NT2/D1 (cell line): ENCODE measurements at places on chromosomes 5 and 9.

DNA sequence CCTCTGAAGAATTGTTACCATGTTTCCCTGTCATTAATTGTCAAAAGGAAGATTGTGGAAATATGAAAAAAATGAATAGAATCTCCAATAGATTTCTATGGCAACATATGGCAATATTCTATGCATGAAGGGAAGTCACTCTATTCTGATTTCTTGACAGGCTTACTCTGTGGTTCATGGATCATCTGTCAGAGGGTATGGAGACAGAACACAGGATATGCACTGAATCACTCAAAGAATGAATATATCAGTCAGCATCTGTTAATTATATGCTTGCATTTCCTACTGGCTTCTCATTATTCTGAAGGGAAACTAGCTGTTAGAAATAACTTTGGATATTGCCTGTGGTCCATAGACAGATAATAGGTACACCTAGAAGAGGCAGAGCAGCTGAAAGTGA is 918.9 kb downstream of the DTWD2 start:
- DNase-seq = no peak

DNA sequence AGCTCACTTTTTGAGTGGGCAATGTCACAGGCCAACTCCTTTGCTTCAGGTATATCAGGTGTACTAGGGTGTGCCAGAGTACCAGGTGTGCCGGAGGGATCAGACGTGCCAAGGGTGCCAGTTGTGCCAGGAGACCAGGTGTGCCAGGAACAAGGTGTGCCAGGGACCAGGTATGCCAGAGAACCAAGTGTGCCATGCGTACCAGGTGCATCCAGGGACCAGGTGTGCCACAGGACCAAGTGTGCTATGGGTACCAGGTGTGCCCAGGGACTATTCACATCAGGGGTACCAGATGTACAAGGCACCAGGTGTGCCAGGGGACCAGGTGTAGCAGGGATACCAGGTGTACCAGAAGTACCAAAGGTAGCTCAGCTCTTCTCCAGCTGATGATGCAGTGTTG is 174.7 kb upstream of the S1PR3 start:
- no peak for DNase-seq

DNA sequence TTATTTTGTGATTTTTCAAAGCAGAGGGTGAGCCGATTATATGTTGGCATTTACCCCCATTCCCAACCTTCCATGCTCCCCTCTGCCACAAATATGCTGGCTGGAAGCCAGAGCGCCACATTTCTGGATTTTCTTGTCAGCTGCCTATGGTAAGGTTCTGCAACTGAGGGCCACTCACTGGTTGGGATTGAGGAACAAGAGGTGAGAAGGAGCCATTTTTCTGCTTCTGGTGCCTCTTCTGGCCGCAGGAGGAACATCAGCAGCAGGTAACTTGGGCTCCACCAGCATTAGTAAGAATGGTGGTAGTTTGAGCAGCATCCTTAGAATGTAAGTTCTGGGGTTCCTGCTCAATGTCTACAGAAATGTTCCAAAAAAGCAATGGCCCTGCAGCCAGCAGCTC is 159.5 kb upstream of the MAST4 start:
- peak; percentile 8 for DNase-seq

DNA sequence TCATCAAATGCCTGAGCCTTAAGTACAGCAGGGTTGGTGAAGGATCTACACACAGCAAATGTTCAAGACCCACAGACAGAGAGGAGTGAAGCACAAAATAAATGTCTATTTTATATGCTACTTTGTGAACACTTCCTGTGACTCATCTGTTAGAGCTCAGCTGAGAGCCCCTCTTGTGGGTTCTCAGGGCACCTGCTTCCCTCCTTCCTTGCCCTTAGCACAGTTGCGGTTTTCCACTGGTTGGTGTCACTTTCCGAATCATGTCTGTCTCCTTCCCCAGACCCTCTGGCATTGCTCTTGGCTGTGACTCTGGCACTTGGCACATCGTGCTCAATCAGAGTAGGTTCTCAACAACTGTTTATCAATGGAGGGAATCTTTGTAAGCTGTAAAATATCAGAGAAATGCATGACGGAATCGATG is 128.5 kb upstream of the STC2 start:
- no peak for DNase-seq

GRCh38 chr9:35717132-35717870 is 14.7 kb downstream of the TLN1 start:
- no peak for DNase-seq

- no peak for DNase-seq
Measured at GRCh38 chr9:87198716-87199115, 251.4 kb upstream of the GAS1 start.

- DNase-seq = no peak
Measured at GRCh38 chr5:174733836-174734235, 9.5 kb downstream of the MSX2 start.

- DNase-seq = no peak
Measured at GRCh38 chr5:9398227-9398626, 147.6 kb downstream of the SEMA5A start.

DNA sequence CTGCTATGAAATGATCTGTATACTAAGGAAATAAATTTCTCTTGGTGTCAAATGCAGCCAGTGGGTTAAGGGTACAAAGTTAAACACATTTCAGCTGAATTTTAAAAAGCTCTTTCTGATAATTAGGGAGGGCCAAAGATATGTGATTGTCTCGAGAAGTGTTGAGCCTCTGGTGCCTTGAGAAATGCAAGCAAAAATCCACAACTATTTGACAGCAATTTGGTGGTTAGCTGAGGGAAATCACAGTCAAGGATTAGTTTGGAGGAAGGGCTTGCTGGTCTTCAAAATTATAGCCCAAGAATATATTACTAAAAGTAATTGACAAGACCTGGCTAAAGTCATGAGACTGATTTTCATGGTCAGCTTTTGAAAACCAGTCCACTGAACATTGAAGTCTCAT is 255.7 kb upstream of the PPP1R2B start:
- no peak for DNase-seq

- DNase-seq = no peak
Measured at GRCh38 chr9:14677396-14677795, 15.8 kb downstream of the ZDHHC21 start.

DNA sequence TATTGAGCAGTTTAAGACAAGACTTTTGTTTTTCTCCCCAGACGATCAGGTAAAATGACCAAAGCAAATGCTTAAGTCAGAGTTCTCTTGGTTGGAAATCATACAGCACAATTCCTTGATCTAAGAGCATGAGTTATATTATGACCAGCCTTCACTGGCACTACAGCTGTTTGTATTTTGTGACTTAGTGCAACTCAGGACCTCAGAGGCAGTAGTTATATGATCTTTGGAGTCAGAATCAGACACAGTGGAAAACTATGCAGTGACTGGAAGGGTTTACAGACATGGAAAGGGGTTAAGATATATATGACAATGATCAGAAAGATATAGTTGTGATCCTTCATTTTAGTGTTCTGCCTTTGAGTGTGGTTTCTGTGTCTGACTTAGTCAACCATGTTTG is 24.3 kb downstream of the RAD23B start:
- no peak for DNase-seq

- no peak for DNase-seq
Measured at GRCh38 chr5:150285114-150285513, 4.5 kb downstream of the CAMK2A start.

GRCh38 chr9:134365791-134366222 is 39.6 kb downstream of the RXRA start:
- DNase-seq = no peak

- no peak for DNase-seq
Measured at GRCh38 chr5:142977363-142978051, 207.3 kb downstream of the ARHGAP26 start.

DNA sequence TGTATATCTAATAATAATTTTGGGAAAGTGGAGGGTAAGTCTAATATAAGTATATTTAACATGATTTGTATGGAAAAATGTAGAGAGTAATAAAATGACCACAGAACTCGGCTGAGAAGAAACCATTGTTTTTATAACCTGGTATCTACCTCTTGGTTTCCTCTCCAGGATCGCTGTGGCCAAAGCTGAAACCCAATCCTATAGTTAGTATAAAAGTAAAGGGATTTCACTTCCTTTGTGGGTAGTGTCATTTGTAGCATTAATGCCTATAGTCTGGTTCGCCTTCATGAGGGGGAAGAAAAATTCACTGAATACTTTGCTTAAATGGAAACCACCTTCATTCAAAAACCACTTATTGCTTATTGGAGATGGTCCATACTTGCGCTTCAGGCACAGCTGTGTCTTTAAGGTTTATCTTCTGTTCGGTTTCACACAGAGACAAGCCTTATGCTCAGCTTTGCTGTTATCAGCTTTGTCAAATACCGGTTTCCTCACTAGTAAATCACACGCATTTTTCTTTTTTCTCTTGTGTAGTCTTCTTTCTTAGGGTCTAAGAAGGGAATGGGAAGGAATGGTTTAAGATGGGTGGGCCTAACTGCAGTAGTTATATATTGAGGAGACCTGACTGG is 12.1 kb downstream of the PIK3R1 start:
- DNase-seq = no peak
